Transverse colon (tissue), 4 donors: ENCODE measurements at places on chromosomes 12 and 14.
A peak's percentile ranks its signal among the peaks of the same experiment; 100 is the strongest.

DNA sequence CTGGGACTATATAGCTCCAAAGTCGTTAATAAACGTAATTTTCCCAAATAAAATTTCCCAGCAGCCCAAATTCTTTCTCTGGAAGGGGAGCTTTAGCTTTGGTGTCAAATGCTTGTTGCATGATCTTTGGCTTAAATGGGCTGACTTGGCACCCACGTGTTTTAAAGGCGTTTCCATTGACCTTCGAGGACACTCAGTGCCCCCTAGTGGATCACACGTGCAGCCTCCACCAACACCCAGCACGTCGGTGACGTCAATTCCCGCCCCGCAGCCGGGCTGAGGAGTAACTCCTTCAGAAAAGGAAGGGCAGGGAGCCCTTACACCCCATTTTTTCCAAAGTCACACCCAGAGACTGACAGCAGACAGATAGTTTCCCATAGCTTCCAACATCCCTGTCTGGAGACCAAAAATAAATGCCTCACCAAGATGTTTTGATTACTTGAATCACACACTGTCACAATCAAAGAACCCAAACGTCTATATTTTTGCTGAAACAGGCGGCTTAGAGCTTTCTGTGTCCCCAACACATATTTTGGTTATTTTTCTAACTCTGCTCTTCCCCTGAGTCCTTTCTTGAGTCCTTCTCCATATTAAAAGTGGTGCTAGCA lies 707.9 kb downstream of the AACS start:
- DNase-seq, result no peak

GRCh38 chr12:83172866-83173649 lies 486.4 kb downstream of the TMTC2 start:
- no peak for DNase-seq

DNA sequence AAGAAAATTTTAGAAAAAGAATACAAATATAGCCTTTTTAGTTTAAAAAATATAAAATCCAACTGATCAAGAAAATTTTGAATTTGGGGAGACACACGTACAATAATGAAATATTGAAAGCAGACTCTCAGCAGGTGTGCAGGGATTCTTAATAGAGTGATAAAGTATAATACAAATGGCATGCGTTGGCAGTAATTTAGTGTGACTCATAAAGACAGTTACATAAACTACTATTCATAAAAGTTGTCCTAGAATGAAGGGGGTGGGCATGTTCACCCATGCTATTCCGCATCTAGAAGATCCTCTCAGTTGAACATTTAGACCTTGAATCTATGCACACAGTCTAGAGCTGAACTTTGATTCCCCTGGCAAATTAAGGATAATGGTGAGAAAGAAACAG lies 200.4 kb upstream of the AVPR1A start:
- DNase-seq, result no peak

DNA sequence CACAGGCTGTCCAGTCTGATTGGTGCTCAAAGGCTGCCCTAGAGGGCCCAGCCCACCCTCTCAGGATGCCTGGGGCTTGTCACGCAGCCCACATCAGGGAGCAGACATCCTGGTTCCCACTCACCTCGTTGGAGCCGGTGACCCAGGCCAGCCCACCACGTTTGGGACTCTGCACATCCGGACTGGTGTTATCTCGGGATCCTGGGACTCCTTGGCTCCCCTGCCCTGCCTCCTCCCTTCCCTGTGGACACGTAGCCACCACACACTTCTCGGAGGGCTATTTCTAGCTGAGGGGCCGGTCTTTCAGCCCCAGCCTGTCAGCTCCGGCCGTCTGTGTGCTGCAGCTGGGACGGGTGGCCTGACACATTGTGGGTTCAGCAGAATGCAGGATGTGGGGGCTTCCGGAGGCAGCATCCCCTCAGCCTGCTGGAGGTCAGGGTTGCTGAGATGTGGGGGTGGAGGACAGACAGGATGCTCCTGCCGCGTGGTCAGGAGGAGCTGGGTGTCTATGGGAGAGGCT lies 12.8 kb upstream of the FGF23 start:
- no peak for DNase-seq

- DNase-seq, result no peak
Measured at GRCh38 chr14:39369029-39369428, 63.2 kb downstream of the FBXO33 start.

GRCh38 chr12:109065154-109065852 lies 12.9 kb downstream of the USP30 start:
- DNase-seq, result peak; percentile 67

DNA sequence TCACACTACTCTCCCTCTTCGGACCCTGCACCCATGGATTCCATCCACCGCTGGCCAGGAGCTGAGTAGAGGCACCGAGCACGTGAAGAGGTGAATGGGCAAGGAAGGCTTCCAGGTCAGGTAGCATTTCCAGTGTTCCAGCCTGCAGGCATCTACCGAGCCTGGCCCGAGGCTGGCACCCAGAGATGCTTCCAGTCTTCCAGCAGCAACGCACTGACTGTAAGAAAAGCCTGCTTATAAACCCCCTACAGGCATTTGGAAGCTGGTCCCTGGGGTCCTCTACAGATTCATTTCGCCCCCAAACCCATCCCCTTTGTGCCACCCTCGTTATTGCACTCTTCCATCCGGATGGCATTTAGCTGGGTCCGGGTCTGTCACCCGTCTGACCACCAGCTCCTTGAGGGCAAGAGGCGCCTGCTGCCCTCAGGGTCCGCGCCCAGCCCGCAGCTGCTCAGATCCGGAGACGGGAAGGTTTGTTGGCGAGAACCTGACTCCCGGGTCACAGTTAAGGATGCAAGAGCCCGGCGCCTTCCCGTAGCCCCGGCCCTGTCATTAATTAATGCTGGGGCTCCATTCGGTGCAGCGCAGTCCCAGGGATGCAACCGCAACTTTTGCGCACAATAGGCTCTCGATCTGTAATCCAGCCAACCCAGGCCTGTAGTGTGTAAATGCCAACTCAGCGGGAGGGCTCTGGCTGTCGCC lies 614 bp upstream of the MARK3 start:
- no peak for DNase-seq

GRCh38 chr14:93857500-93858283 lies 69.4 kb upstream of the PRIMA1 start:
- DNase-seq, result no peak

DNA sequence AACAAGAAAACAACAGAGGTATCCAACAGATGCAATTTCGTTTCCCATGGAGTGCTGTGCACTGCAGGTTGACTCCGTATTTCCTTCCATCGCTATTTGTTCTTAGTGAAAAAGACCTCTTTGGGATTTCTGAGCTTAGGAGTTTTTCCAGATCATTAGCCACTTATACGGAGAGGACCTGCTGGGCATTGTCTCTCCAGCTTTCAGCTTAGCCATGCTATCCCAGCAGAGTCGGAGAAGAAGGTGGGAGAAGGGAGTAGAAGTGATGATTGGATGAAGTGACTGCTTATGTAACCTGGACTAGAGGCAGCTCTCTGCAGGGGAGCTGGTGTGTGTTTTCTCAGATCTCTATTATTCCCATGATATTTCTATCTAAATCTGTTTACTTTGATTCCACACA lies 737.7 kb downstream of the DIO2 start:
- DNase-seq, result no peak

GRCh38 chr14:65370801-65371248 lies 41.7 kb upstream of the FUT8 start:
- DNase-seq, result no peak

GRCh38 chr12:27271206-27271605 lies 27.1 kb downstream of the STK38L start:
- no peak for DNase-seq

- DNase-seq, result no peak
Measured at GRCh38 chr14:71225113-71225512, 317.9 kb downstream of the PCNX1 start.

DNA sequence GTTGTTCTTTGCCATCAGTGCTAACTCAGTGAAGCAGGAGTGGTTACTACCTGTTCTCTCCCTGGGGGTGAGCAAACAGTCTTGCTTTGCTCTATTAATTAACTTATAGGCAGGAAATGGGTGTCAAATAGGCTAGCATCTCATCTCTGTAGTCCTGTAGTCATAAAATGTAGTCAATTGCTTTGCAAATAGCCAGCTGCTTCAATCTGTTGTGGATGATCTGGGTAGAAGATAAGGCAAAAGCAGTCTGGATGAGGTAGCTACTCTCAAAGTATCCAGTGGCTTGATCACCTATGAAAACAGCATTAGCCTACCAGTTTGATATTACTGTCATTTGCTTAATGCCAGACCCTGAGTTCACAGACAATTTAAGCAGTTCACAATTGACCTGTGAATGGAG lies 369.0 kb upstream of the TMTC1 start:
- DNase-seq, result no peak

DNA sequence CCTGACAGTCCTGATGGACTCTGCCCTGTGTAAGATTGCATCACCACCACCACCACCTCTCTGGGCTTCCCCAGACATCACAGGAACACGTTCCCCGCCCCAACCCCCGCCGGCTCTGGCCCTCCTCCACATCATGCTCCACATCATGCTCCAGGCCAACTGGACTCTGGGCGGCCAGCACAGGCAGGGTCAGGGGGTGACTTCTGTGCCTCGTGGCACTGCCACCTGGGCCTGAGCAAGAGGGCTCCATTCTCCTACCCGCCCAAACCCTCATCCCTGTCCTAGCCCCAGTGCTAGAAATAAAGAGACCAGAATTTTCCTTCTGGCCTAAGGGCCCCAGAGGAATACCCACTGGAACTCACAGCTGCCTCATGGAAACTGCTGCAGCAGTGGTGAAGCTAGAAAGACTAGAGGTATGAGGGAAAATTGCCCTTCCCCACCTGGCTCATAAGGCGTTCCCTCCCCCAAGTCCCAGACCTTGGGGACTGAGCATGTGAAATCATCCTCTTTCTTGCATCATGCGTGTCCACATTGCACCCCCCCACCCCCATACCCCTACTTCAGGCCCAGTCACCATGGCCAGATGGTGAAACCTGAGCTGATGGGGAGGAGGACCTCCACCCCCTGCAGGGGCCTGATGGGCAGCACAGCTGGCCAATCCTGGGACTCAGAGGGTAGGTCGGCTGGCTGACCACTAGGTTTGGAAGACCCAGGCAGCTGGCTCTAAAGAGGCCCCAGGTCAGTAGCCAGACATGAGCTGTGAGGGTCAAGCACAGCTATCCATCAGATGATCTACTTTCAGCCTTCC lies at the start of gene INHBE:
TSS of gene INHBE (plus strand) at position 742 of the 808 bp plus-strand sequence. CDS start 230 bp downstream, outside the sequence.
- no peak for DNase-seq

GRCh38 chr12:16385782-16386646 lies 38.6 kb downstream of the MGST1 start:
- DNase-seq, result peak; percentile 23

DNA sequence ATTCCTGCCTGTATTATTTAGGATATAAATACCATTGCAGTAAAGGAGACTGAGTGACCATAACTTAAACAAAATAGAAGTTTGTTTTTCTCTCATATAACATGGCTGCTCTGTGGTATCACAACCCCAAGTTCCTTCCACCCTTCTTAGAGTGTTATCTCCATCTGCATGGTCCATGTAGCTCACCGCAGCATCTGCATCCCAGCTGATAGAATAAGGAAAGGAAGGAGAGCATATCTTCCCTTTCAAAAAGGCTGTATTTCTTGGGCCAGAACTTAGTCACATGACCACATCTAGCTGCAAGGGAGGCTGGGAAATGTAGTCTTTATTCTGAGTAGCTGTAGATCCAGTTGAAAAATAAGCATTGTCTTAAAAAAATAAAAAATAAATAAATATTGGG lies 184.8 kb upstream of the NUDT4 start:
- no peak for DNase-seq

- DNase-seq, result no peak
Measured at GRCh38 chr12:28497889-28498411, 307.7 kb downstream of the CCDC91 start.

DNA sequence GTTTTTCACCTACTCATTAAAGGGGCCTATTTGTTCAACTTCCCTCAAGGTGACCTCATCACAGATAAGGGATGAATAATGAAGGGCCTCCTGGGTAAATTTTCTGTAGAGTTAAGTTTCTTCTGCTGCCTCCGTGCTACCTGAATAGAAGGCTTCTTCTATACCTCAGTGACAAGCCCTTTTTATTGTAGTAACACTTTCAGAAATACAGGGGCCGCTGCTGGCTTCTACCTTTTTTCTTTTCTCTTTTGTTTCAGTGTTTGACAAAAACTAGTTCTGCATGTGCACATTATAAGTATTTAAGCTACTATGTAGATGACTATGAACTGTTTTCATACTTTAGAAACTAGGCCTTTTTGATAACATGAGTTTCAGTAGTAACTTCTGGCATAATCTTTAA lies 207.0 kb downstream of the NAV3 start:
- no peak for DNase-seq

GRCh38 chr12:1688086-1688710 lies 2.7 kb upstream of the ADIPOR2 start:
- DNase-seq, result no peak

GRCh38 chr14:72172049-72172448 lies 239.8 kb downstream of the RGS6 start:
- no peak for DNase-seq

GRCh38 chr12:131011165-131012079 lies 57.7 kb downstream of the ADGRD1 start:
- no peak for DNase-seq

- DNase-seq, result no peak
Measured at GRCh38 chr14:68105816-68106215, 286.2 kb downstream of the RAD51B start.

DNA sequence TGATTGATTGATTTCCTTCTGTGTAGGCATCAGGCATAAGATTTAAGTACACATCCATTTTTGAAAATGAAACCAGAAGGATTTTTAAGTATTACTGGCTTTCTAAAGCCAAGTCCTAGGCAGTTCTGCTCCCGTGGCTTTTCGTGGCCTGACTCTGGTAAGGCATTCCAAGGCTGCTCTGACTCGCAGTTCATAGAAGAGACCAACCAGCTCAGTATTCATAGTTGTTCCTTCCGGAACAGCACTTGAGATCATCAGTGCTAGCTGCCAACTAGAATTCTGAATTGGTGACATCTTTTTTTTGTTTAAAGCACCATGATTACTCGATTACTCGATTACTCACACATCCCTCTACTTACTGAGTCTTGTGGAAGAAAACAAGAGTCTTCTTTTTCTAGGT lies 25.9 kb downstream of the SUDS3 start:
- DNase-seq, result no peak

GRCh38 chr12:56927281-56927680 lies 6.9 kb downstream of the SDR9C7 start:
- no peak for DNase-seq

DNA sequence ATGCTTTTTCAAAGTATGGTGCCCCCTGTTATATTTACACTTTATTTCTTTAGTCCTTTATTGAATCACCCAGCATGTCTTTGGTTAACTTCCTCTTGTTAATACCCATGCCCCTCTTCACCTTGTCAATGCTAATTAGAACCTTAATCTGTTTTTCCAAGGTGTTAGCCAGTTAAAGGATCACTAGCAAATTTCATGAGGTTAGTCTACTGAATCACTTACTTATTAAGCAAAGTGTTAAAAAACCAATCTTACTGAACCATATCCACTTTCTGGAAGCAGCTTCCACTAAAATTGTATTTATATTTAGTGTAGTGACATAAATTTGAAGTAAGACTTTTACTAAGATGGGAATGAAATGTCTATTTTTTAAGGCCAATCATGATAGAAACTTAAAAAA lies 27.9 kb downstream of the TAOK3 start:
- no peak for DNase-seq

DNA sequence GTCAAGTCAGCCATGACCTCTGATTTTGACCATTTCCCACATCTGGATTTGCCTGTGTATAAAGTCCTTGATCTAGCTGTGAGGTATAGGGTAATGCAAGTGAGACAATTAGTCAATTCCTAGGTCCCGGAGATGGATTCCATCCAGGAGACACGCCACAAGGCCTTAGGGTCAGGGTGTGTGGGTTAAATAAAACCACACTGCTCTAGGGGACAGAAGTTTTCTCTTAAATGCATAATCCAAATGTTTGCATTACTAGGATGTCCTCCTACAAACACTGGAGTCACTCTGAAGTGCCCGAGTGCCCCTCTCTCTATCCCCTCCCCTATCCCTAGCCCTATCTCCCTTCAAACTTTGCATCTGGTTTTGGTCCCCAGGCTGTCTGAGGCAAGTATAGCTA lies 26.8 kb downstream of the LRIG3 start:
- no peak for DNase-seq
